Activated CD8-positive, alpha-beta T cell treated with anti-CD3 and anti-CD28 coated beads for 36 hours (primary cell): ENCODE measurements at places on chromosomes 3 and 15. TPM values are rescaled to one million over a fixed set of nuclear protein-coding genes. Genes with fewer than 3 reads are reported as not detected.

- H3K4me1 ChIP-seq = peaks cover 34% of the 10 kb centered on the region
- no peaks in the 10 kb centered on the region for H3K27me3 ChIP-seq
- H3K27ac ChIP-seq = peak overlapping the region; percentile 100
- peak; percentile 71 for DNase-seq
- H3K4me3 ChIP-seq = peak overlapping the region; percentile 94
Observed at GRCh38 chr3:50607271-50608091, 4.1 kb downstream of the CISH start.

DNA sequence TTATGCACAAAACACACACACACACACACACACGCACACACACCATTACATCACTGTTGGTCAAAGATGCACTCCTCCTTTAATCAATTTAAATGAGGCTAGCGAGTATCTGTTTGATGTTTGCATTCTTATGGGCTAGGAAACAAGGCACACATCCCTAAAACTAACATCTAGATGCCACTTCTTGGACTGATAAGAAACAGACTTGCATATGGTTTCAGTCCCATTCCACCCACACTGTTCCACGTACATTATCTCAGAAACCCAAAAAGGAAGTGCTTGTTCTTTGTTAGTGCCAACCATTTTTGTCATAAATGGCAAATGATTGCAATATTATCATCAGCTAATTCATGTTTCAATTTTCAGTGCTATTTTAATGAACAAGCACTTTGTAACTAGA, 69.5 kb downstream of the CCR1 start:
- DNase-seq = no peak
- H3K27ac ChIP-seq = no peak overlapping the region
- H3K27me3 ChIP-seq = no peaks in the 10 kb centered on the region
- no peak overlapping the region for H3K4me3 ChIP-seq
- H3K36me3 ChIP-seq = no peaks in the 10 kb centered on the region

- peaks cover 21% of the 10 kb centered on the region for H3K36me3 ChIP-seq
- no peak overlapping the region for H3K27ac ChIP-seq
- no peak overlapping the region for H3K4me3 ChIP-seq
- H3K27me3 ChIP-seq = no peaks in the 10 kb centered on the region
- H3K4me1 ChIP-seq = peaks cover 31% of the 10 kb centered on the region
Observed at GRCh38 chr3:180987344-180987743, 2.2 kb downstream of the DNAJC19 start.

- H3K4me1 ChIP-seq = no peaks in the 10 kb centered on the region
- H3K27me3 ChIP-seq = peaks cover 2% of the 10 kb centered on the region
Observed at GRCh38 chr15:27937851-27938250, 161.3 kb downstream of the OCA2 start.

GRCh38 chr3:154548341-154548740, 118.4 kb upstream of the GPR149 start:
- no peaks in the 10 kb centered on the region for H3K36me3 ChIP-seq
- no peak overlapping the region for H3K27ac ChIP-seq
- H3K27me3 ChIP-seq = no peaks in the 10 kb centered on the region
- no peak for DNase-seq
- no peaks in the 10 kb centered on the region for H3K4me1 ChIP-seq

GRCh38 chr3:157351981-157352380, 84.7 kb upstream of the PTX3 start:
- DNase-seq = no peak
- no peaks in the 10 kb centered on the region for H3K36me3 ChIP-seq
- no peaks in the 10 kb centered on the region for H3K27me3 ChIP-seq
- H3K4me1 ChIP-seq = no peaks in the 10 kb centered on the region
- no peak overlapping the region for H3K27ac ChIP-seq
- no peak overlapping the region for H3K4me3 ChIP-seq

The RAD51 gene
- 77.0 TPM for total RNA-seq

The CYP8B1 gene
- total RNA-seq = not detected

- no peak for DNase-seq
- no peak overlapping the region for H3K27ac ChIP-seq
- H3K4me3 ChIP-seq = no peak overlapping the region
- peaks cover 32% of the 10 kb centered on the region for H3K4me1 ChIP-seq
- peaks cover 69% of the 10 kb centered on the region for H3K27me3 ChIP-seq
Observed at GRCh38 chr15:67832031-67832551, 6.8 kb downstream of the SKOR1 start.

GRCh38 chr3:131282379-131282778, 99.2 kb upstream of the NUDT16 start:
- no peaks in the 10 kb centered on the region for H3K4me1 ChIP-seq
- no peak for DNase-seq
- H3K4me3 ChIP-seq = no peak overlapping the region
- H3K27me3 ChIP-seq = no peaks in the 10 kb centered on the region
- H3K36me3 ChIP-seq = no peaks in the 10 kb centered on the region

- peaks cover 10% of the 10 kb centered on the region for H3K27me3 ChIP-seq
- H3K27ac ChIP-seq = peak overlapping the region; percentile 5
- DNase-seq = peak; percentile 47
Observed at GRCh38 chr3:122233101-122233952, 49.9 kb downstream of the CASR start.

DNA sequence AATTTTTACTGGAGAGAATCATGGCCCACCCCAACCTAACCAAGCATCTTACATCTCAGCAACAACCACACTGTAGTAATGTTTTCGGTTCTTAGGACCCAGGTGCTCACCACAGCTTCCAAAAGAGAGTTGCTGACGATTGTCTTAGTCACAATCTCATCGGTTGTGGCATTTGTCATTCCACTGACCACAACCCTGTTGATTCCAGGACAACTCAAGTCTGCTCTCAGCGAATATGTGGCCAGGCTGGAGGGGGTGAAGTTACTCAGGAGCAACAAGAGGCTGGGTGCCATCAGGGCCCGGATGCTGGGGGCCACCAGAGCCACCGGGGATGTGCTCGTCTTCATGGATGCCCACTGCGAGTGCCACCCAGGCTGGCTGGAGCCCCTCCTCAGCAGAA, 25.9 kb downstream of the GALNT15 start:
- H3K36me3 ChIP-seq = no peaks in the 10 kb centered on the region
- DNase-seq = peak; percentile 12
- H3K27ac ChIP-seq = no peak overlapping the region
- H3K4me3 ChIP-seq = no peak overlapping the region
- peaks cover 11% of the 10 kb centered on the region for H3K27me3 ChIP-seq

The ZDHHC23 gene
- total RNA-seq = 2.7 TPM

DNA sequence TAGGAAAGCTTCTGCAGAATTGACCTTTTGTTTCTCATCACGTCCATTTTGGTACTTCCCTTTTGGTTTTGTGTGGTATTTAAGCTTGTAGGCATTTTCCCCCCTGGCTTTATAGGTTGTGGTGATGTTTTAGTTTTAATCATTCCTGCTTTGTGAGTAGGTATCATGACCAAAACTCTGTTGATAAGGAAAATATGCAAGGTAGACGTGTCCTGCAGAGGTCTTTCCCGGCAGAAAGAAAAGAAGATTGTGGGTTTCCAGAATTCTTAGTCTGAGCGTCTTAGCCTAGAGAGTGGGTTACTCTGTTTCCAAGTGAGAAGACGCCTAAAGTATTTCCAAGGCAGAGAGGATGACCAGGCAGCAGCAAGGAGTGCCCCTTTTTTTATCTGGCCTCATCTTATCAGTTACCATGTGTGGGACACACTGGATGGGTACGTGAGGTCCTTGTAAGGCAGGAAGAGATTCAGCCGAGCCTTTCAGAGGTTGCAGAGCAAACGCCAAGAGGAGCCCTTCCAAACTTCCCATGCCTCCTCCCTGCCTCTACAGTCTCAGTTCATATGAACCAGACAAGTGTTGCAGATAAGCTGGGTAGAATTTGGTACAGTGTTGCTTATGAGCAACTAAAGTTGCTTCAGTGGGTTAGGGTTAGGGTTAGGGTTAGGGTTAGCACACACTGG, 58.8 kb downstream of the ARNT2 start:
- no peaks in the 10 kb centered on the region for H3K4me1 ChIP-seq
- H3K36me3 ChIP-seq = no peaks in the 10 kb centered on the region
- no peak overlapping the region for H3K4me3 ChIP-seq
- no peak for DNase-seq

The ERICH6 gene
- not detected for total RNA-seq

DNA sequence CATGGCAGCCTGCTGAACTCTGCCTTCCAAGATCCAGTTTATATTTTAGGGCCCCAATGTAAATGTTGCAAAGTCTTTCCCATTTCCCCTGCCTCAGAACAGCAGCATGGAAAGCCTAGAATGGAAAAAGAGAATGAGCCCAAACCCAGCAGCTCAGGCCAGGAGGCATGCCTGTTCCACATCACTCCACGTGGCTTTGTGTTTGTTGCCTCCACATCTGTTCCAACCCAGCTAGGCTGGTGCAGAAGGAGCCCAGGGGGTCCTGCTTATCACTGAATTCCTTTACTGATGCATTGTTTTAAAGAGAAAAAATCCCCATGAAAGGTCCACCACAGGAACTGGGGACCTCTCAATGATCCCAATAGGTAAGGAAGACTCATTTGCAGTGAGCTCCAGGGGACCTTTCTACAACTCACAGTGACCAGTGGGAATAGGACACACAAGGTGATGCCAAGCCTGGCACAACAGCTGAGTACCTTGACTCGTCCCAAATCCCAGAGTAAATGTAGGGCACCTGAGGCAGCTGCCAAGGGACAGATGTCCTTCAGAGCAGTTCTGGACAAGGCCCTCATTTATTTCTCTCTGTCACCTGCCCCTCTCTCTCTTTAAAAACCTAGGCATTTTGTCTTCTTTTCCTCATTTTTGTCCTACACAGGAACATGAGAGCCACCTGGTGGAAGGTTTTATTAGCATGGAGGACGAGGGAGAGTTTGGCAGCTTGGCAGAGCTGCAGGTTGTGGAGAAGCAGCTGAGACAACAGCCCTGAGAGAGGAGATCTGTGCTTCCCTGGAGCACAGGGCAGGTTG, 41.7 kb upstream of the ADAMTS17 start:
- peak; percentile 36 for DNase-seq
- H3K4me1 ChIP-seq = no peaks in the 10 kb centered on the region
- H3K27ac ChIP-seq = no peak overlapping the region
- peaks cover 3% of the 10 kb centered on the region for H3K36me3 ChIP-seq
- peaks cover 6% of the 10 kb centered on the region for H3K27me3 ChIP-seq
- H3K4me3 ChIP-seq = no peak overlapping the region

- no peak for DNase-seq
- no peak overlapping the region for H3K4me3 ChIP-seq
- no peaks in the 10 kb centered on the region for H3K36me3 ChIP-seq
- no peaks in the 10 kb centered on the region for H3K27me3 ChIP-seq
- H3K27ac ChIP-seq = peak overlapping the region; percentile 70
Observed at GRCh38 chr15:67146234-67146633, 80.8 kb downstream of the SMAD3 start.

DNA sequence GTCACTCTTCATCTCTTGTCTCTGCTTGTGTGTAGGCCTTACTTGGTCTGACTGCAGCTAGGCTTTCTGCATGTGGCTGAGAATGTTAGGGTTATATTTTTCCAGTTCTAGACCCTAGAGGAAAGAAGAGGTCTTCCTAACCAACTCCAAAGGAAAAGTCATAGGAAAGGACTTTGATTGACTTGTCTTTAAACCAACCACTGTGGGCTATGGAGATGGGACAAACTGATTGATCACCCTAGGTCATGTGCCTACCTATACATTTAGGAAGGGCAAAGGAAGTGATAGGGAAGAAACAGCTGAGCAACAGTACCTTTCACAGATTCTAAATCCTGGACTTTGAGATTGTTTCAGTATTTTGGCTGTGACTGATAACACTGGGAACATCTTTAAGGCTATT, 16.5 kb upstream of the TBC1D23 start:
- H3K27me3 ChIP-seq = peaks cover 1% of the 10 kb centered on the region
- H3K36me3 ChIP-seq = no peaks in the 10 kb centered on the region
- H3K27ac ChIP-seq = no peak overlapping the region
- H3K4me1 ChIP-seq = peaks cover 16% of the 10 kb centered on the region
- no peak overlapping the region for H3K4me3 ChIP-seq
- no peak for DNase-seq

The STRA6 gene
- total RNA-seq = 0.51 TPM

DNA sequence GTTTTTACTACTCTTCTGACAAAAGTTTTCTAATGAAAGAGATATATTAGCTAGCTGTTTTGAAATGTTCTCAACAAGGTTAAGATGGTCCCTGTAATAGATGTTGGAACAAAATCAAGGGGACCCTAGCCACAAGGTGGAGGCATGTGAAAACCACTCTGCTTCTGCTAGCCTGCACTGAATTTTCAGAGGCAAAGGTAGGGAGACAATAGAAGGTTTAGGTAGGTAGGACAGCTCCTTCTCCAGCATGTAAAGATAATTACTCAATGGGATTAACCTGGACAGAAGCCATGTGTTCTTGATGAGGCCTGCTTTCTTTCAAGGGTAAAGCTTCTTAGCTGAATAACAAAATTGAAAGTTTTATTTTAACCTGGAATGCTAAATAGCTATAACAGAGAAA, 333.5 kb downstream of the LSAMP start:
- no peak overlapping the region for H3K4me3 ChIP-seq
- H3K27ac ChIP-seq = no peak overlapping the region
- no peaks in the 10 kb centered on the region for H3K4me1 ChIP-seq
- no peaks in the 10 kb centered on the region for H3K36me3 ChIP-seq
- no peak for DNase-seq

The CACNA2D3 gene
- not detected for total RNA-seq

The CNTN4 gene
- not detected for total RNA-seq

The ISY1 gene
- 66.7 TPM for total RNA-seq

GRCh38 chr3:141274411-141275031, 42.9 kb downstream of the PXYLP1 start:
- peaks cover 34% of the 10 kb centered on the region for H3K4me1 ChIP-seq
- DNase-seq = no peak
- peak overlapping the region; percentile 86 for H3K27ac ChIP-seq
- H3K27me3 ChIP-seq = no peaks in the 10 kb centered on the region

The C3orf85 gene
- not detected for total RNA-seq

- no peaks in the 10 kb centered on the region for H3K27me3 ChIP-seq
- no peak for DNase-seq
- no peak overlapping the region for H3K27ac ChIP-seq
- H3K4me1 ChIP-seq = peaks cover 10% of the 10 kb centered on the region
- no peak overlapping the region for H3K4me3 ChIP-seq
- peaks cover 14% of the 10 kb centered on the region for H3K36me3 ChIP-seq
Observed at GRCh38 chr15:84761607-84762131, 13.3 kb downstream of the ZNF592 start.

- H3K4me1 ChIP-seq = peaks cover 6% of the 10 kb centered on the region
- H3K36me3 ChIP-seq = no peaks in the 10 kb centered on the region
- H3K27ac ChIP-seq = no peak overlapping the region
- H3K27me3 ChIP-seq = peaks cover 4% of the 10 kb centered on the region
Observed at GRCh38 chr15:22228101-22228762, 147.9 kb downstream of the OR4M2 start.

GRCh38 chr3:100053951-100054620, 60.2 kb downstream of the FILIP1L start:
- no peaks in the 10 kb centered on the region for H3K27me3 ChIP-seq
- H3K4me3 ChIP-seq = no peak overlapping the region
- H3K4me1 ChIP-seq = no peaks in the 10 kb centered on the region
- no peak overlapping the region for H3K27ac ChIP-seq

DNA sequence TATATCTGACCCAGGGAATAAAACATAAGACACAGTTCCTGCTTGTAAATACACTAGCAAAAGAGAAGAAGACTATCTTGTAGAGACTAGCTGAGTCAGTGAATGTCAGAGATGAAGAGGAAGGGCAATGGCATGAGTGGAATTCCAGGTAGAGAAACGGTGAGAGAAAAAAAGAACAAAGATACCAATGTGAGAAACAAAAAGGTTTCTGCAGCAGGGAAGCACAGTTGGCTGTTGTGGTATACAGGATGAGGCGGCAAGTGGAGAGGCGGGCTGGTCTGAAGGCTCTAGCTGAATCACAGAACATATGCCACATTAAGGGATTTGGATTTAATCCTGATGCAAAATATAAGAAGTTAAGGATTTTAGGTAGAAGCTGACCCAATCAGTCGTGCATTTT, 17.1 kb upstream of the TASOR start:
- no peak overlapping the region for H3K27ac ChIP-seq
- H3K4me3 ChIP-seq = no peak overlapping the region
- no peaks in the 10 kb centered on the region for H3K27me3 ChIP-seq
- H3K4me1 ChIP-seq = peaks cover 28% of the 10 kb centered on the region
- DNase-seq = no peak
- no peaks in the 10 kb centered on the region for H3K36me3 ChIP-seq
